ENCODE measurements at places on chromosomes 6 and 20.

DNA sequence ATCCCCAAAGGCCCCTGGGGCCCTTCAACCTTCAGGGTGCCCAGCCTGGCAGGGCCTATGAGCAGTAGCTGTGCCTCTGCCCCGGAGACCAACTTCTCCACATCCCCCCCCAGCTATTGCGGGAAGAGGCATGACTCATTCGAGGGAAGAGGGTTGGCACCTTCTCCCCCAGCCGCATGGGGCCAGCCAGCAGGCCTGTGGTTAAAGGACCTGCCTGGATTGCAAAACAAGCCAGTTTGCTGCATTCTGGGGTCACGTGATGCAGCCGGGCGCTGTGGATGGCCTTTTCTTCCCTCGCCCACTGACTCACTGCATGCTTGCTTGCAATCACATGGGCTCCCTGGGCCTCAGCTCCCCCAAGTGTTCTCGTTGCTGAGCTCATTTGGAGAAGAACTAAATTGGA, 182.5 kb downstream of the MAFB start:
- DNase-seq: no peak

DNA sequence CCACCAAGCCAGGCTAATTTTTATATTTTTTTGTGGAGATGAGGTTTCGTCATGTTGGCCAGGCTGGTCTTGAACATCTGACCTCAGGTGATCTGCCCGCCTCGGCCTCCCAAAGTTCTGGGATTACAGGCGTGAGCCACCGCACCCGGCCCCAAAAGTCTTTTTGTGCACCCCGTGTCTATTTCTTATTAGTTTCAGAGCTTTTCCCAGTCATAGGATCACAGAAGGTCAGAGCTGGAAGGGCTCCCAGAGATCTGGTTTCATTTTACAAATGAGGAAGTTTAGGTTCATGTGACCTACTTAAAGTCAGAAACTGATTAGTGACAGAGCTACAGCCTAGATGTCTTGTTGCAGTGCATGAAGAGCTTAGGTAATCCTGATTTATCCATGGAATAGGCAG, 1.6 kb upstream of the OGFRL1 start:
- DNase-seq: no peak

DNA sequence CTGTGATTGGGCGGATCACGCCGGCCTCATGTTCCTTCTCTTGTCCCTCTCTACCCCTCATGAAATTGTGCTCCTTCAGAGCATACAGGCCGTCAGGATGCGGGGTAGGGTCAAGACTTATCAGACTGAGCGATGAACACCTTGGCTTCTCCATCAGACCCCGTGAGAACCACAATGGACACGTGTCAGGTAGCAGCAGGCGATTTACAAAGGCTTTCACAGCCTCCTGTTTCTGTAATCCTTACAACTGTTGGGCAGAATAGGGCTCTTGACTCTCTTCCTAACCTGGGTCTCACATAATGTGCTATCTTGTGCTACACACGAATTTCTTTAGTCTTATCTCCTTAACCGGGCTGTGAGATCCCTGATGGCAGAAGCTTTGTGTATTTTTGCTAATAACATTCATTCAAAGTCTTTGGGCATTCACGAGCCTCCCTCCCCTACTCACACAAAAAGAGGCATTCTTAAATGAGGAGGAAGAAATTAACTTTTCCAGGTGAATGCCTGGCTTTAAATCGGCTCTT, 122.9 kb upstream of the SLC22A23 start:
- no peak for DNase-seq

DNA sequence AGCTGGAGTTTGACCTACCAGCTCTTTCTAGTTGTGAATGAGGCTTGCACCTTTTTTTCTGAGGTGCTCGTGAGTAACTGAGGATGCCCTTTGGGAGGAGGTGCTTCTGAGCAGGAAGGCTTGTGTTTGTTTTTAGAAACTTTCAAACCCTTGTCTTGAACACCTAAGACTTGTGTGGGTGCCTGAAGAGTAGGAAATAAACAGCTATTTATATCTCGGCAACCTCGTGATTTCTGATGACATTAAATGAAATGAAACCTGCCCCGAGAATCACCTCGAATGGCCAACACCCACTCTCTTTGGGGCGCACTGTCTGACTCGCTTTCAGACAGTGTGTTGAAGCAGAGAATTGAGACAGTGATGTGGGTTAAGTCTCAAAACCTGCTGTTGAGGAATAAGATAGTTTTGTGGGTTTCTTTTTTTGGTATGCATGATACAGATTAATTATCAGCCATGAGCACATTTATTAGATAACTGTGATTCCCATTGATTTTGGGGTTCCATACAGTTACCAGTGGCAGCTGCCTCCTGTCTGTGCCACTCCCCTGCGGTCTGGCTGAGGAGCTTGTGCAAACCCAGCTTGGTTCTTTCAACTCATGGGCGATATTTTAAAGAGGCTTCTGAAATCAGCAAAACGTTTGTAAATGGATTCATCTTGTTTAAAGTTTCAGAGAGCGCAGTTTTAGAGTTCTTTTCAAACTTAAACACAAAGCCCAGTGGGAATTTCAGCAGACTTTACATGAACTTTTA, 8.4 kb downstream of the IRF4 start:
- DNase-seq: peak; percentile 29

DNA sequence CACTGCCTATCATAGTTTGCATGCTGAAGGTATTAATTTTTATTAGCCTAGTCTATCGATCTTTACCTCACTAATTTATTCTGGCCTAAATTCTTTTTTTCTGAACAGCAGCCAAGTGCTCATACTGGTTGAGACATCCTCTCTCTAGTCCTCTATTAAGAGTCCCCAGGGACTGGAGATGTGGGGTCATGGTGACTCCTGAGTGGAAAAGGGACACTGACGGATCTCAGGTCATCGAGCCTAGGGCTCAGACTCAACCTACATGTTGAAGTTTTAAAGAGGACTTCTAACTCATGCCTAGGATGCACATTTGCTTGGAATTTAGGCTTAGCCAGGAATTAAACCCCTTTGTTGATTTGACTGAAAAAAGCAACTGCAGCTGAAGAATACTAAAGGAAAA, 378.1 kb downstream of the BTBD9 start:
- DNase-seq: no peak

DNA sequence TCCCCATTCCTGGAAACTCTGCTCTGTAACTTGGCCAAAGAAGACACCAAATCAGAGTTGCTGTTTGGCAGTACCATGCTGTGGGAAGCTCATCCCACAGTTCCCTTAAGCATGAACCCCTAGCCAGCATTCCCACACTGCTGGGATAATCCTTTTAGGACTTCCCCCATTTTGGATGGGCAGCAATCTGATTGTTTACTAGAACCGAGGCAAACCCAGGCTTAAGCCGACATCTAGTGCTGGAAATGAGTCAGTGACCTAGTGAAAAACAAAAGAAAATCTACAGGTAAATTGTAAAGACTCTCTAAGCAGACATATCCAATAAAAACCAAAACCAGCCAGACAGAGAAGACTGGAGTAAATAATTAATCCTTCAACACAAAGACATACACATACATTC, 5.2 kb downstream of the DNAH8 start:
- no peak for DNase-seq

- DNase-seq: no peak
Measured at GRCh38 chr6:71902261-71902660, 15.9 kb downstream of the RIMS1 start.

- DNase-seq: no peak
Measured at GRCh38 chr6:41503827-41504465, 42.2 kb upstream of the FOXP4 start.

DNA sequence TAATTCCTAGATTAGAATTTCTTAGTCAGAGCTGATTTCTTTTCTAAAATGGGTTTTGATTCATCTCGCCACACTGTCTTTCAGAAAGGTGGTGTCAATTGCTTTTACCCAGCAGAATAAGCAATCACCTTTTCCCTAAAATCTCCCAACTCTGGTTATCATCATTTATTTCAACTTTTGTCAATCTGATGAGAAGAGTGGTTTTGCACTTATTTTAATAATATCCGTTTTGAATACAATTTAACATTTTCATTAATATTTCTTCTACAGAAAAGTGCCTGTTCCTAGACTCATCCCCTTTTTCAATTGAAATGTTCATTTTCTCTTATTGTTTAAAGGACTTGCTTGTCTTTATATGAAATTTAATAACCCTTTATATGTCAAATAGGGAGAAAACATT, 8.2 kb upstream of the NCR2 start:
- no peak for DNase-seq

- no peak for DNase-seq
Measured at GRCh38 chr6:75275067-75275466, 9.5 kb downstream of the TMEM30A start.

- DNase-seq: no peak
Measured at GRCh38 chr20:24585796-24586522, 116.5 kb downstream of the SYNDIG1 start.

GRCh38 chr20:62578294-62578897, 63.9 kb upstream of the SLCO4A1 start:
- DNase-seq: no peak

DNA sequence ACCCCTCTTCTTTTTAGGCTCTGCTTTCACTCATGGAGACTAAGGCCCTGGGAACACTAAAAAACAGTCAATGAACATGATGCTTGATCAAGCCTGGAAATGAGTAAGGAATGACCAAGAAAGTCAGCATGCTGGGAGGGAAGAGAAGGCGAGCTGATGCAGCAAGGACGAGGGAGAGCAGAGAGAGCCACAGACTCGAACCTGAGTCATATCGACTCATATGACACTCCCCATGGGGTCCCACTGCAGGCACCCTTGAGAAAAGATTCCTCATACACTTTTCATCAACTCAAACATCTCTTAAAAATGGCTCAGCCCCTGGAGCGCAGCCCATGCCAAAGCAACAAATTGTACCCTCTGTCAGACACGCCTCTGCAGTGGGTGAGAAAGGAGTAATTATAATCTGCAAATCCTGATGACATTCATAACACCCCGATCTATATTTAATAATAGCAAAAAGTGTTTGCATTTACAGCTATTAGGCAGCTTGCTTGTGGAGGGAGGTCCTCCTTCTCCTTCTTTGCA, 127.2 kb downstream of the F13A1 start:
- DNase-seq: no peak

GRCh38 chr20:48076247-48076646, 291.0 kb upstream of the SULF2 start:
- DNase-seq: no peak

DNA sequence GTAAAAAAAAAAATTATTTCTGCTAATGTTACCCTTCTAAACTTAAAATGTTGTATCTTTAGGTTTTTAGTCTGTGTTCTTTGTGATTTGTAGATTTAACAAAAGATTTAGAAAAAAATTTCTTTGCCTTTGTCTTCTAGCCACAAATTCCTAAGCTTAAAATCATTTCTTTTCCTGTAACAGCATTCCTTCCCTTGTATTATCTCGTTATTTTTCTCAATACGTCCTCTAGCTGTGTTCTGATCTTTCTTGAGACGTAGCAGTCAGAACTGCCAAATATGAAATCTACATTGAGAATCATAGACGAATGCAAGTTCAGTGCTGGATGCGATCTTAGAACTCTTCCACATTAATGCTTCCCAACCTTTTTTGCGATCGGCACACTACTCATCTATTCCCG, 283.1 kb downstream of the UTRN start:
- DNase-seq: no peak

GRCh38 chr20:43032459-43032858, 157.2 kb downstream of the PTPRT start:
- no peak for DNase-seq

- DNase-seq: no peak
Measured at GRCh38 chr20:44019638-44020335, 105.1 kb downstream of the TOX2 start.

Measured in activated T-helper 9 cell treated with anti-CD3 and anti-CD28 coated beads, Interleukin-2, amount 50 U/mL, for 16 hours (primary cell).